Amygdala (tissue), 56 donors: ENCODE measurements at places on chromosomes 12 and 14.

GRCh38 chr12:47419497-47419896, 286.3 kb downstream of the RPAP3 start:
- DNase-seq = no peak

DNA sequence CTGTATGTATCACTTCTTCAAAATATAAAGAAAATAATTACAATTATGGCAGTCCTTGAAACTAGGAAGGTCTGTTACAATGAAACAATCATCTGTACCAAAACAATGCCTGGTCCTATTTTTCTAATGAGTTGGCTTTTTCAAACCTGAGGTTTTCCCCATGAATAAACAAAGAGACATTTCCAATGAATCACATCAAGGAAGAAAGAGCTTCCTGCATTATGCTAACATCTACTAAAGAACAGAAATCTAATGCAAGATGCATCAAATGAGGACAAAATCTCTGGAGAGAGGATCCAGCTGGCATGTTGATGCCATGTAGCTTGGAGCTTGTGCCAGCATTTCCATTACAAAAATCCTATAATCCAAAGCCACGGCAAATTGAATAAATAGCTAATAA, 29.3 kb downstream of the NIN start:
- no peak for DNase-seq

GRCh38 chr14:86613126-86613525, 1083.2 kb downstream of the FLRT2 start:
- DNase-seq = no peak

DNA sequence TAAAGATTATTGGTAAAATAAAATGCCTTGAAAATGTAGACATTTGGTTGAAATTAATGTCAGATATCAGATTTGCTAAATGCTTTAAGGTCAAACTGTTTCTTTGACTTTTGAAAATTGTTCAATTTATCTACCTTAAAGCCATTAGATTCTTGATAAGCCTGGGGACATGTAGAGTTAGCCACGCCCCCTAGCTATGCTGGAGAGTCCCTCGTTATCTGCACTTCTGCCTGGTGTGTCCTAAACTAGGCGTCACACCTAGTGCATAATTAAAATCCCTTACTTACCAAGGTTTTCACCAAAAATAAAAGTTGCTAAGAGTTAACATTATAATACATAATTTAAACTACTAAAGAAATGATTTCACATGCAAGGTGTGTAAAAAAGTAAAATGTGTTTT, 79.5 kb downstream of the EGLN3 start:
- DNase-seq = no peak

- no peak for DNase-seq
Measured at GRCh38 chr12:25459541-25459951, 93.5 kb downstream of the LMNTD1 start.

DNA sequence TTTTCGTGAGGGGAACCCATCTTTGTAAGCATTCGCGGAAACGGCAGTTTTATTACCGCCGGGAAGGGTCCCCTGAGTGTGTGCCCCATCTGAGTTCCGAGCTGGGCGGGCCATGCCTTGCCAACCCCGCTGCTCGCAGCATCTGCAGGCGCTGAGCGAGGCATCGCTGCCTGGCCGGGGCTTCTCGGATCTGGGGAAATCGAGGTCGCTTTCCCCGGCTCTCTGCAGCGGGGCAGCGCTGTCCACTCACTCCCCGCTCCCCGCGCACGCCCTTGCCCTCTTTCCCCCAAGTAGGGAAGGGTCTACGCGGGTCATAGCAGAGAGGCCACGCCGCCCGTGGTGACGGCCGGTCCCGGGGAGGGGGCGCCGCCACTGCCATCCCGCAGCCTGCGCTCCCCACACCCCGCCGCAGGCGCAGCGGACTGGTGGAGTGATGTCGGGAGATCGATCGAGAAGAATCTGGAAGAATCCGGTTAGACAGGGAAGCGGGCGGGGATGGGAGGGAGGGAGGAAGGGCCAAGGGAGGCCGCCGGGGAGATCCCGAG, 507 bp upstream of the FKBP4 start:
- peak; percentile 57 for DNase-seq

DNA sequence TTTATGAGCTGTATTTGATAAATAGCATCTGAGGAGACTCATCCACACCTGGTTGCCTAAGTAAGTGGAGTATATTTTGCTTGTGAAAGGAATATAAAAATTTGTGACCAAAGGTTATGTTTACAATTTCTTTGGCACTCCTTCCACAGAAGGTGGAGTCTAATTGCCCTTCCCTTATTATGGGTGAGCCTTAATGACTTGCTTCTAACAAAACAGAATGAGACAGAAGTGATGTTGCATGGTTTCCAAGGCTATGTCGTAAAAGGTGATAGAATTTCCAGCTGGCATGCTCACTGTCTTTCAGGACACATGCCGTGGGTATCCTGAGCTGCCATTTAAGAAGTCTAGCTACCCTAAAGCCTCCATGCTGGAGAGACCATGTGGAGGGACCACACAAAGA, 116.8 kb upstream of the ABCD2 start:
- DNase-seq = no peak
